GM23248 (cell line): ENCODE measurements at places on chromosomes 16 and 17. TPM values are rescaled to one million over a fixed set of nuclear protein-coding genes. Genes with fewer than 3 reads are reported as not detected.

ABCA10 gene
- 0.09 and 0.23 TPM in 2 replicates for polyA plus RNA-seq

SLC12A3 gene
- polyA plus RNA-seq = not detected in 2 replicates

KCNAB3 gene
- 0.08 and 0.24 TPM in 2 replicates for polyA plus RNA-seq

DNA sequence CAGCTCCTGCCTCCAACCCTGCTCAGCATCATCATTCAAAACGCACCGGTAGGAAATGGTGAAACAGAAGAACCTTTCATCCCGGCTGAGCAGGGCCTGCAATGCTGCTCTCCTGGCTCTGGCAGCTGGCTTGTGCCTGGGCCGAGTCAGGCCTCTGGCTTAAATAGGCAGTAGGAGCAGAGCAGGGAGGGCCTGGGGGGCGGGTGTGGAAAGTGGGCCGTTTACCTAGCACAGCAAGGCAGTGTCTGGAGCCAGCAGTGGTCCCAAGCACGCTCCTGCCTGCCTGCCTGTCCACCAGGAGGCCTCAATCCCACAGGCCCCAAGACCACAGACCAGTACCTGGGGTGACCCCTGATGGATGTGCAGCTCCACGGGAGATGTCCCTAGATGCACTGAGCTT, 59.3 kb downstream of the SMPD3 start:
- DNase-seq = no peak

DNA sequence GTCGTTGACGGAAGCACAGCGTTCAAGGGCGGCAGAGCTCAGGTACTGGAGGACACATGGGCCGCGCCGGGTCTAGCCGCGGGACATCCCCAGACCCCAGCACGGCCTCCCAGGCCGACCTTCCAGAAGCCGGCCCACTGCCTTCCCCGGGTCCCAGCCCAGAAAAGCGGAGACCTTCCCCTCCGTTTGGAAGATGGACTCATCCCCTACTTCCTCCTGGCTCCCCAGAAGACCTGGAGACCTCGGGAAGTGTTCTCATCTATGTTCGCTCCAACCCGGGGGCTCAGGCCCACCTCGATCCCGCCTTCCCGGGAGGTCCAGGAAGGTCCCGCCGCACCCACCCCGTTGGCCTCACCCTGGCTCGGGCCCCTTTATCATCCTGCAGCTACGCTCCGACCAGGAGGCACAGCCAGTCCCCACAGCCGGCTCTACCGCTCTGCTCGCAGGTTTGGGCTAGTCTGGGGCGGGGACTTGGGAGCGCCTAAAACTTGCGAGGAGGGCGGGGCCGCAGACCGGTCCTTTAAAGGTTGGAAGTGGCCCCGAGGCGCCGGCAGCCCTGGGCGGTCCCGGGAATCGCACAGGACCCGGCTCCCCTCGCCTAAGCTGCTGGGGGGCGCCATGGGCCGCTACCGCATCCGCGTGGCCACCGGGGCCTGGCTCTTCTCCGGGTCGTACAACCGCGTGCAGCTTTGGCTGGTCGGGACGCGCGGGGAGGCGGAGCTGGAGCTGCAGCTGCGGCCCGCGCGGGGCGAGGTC, at the start of gene ALOX12:
Gene ALOX12 (plus strand): TSS at position 550 of the 756 bp plus-strand sequence. CDS start 69 bp downstream, at position 619.
- peak; percentile 43 for DNase-seq

DNA sequence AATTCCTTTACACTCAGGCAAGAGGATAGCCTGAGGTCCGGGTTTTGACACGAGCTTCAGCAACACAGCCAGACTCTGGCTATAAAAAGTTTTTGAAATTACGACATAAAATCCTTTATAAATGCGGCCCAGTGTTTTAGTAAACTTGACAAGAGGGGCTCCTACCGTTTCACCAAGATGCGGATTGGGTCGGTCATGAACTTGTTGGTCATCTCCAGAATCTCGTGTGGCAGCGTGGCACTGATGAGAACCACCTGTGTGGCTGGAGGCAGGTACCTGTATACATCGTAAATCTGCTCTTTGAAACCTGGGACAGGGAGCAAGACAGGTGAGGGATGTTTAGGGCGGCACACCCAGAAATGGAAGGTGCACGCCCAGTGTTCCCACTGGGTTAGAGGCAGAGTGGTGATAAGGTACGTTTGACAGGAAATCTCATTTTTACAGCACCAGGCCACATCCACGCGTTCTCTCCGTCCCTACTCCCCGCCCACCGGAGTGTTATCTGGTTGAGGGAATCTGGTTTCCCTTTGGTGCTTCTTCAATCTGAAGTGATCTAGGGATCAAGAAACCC, 8.0 kb downstream of the EIF4A3 start:
- DNase-seq = no peak

GRCh38 chr16:4183237-4184037, 58.4 kb downstream of the SRL start:
- peak; percentile 98 for DNase-seq

DNA sequence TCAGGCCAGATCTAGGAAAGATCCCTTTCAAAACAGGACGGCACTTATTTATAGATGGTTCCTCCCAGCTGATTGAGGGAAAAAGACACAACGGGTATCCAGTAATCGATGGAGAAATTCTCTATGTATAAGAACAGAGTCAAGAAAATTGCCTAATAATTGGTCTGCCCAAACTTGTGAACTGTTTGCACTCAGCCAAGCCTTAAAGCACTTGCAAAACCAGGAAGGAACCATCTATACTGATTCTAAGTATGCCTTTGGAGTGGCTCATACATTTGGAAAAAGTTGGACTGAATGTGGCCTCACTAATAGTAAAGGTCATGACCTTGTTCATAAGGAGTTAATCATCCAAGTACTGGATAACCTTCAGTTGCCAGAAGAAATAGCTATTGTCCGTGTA, 5.9 kb downstream of the HPR start:
- no peak for DNase-seq

DNA sequence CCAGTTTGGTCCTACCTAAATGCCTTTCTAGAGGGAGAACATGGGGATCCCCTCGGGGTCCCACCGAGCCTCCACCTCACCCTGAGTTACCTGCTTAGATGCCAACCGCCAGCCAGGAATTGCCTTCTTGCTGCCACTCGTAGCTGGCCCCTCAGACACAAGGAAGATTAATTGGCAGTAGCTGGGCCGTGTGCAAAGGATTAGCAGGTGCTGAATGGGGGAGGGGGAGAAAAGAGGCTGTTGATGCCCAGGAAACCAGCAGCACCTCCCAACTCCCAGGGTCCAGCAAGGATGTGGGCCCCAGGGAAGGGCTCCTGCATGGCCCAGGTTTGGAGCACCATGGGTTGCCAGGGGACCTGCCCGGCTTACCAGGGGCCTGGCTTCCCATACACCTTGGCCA, at the start of gene CNGB1:
Gene CNGB1 (minus strand): TSS at position 159 of the 400 bp plus-strand sequence. CDS start 3,842 bp downstream, outside the sequence.
- DNase-seq = no peak
